ENCODE measurements at places on chromosomes 13 and 19.

- no peak for DNase-seq
These were observed 9.8 kb upstream of the ZSCAN5A start for GRCh38 chr19:56324436-56324835.

DNA sequence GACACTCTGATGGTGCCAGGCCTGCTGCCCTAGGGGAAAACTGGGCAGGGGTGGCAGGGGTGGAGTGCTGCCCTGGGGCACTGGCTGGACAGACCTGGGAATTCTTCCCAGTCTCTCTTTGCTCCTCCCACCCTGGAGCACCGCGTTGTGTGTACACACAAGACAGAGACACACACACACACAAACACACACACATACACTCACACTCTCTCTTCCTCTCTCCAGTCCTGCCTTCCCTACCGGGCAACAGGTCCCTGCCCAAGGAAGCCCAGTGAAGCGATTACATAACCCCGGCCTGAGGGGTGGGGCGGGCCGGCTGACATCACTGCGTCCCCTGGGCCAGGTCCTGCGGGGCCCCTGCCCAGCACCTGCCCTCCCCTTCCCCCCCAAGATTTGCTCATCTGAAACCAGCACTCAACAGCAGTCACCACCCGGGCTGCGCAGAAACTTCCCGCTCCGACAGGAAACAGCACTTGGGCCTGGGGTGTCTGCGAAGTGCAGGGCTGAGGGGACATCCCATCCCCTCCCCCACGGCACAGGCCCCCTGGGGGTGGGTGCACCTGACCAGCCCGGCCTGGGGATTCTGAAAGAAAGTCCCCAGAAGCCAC lies 1.2 kb downstream of the MKNK2 start:
- peak; percentile 94 for DNase-seq

GRCh38 chr19:35222373-35223015 lies 6.0 kb downstream of the FAM187B start:
- no peak for DNase-seq

DNA sequence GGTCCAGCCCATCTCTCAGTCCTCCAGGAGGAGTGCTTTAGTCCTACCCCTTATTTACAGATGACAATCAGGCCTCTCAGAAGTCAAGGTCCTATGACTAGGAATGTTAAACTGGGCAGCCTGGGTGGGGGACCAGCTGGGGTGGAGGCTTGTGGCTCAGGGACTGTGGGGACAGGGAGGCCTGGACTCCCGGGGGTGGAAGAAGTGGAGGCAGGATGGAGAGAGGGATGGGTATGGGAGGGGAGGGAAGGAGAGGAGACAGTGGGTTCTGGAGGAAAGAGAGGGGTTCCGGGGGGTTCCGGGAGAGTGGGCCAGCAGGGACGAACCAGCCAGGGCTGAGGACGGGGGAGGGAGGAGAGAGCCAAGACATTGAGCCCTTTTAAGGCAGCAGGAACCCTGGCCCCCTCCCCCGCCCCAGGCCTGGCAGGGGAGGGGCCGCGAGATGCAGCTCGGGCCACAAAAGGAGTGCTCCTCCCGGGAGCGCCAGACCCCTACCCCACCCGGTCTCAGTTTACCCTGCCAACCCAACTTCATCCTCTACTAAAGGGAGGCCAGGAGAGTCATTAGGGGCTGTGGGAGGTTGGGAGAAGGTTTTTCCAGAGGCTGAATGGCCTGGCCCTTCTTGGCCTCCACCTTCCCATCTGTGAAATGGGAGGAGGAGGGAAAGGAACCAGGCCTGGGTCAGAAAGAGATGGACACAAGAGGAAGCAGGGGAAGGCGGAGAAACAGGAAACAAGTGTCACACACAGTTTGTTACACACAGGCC lies 1.7 kb downstream of the DMPK start:
- no peak for DNase-seq

GRCh38 chr13:84962141-84962750 lies 837.0 kb downstream of the SLITRK6 start:
- no peak for DNase-seq

DNA sequence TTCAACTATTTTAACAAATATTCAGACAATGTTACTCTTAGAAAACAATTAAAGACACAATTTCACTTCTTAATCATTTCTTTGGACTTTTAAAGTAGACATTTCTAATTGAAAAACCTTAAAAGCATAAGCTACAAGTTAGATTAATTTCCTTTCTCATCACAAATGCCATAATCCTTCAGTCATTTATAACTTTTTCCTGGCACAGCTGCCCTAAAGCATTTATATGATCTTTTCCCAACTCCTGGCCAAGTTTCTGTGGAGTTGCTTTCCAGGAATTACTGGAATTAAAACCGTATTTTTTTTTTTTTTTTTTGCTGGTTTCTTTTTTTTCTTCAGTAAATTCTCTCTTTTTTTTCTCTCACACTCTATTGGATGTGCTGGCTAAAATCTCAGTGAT lies 615.9 kb downstream of the TBC1D4 start:
- DNase-seq = no peak

GRCh38 chr13:44507639-44508038 lies 68.5 kb downstream of the TSC22D1 start:
- DNase-seq = no peak
